Mononuclear cell (primary cell): ENCODE measurements at places on chromosomes 13 and 19. TPM values are rescaled to one million over a fixed set of nuclear protein-coding genes. Genes with fewer than 3 reads are reported as not detected.

UCHL3 gene
- 28.5 TPM for total RNA-seq

FXYD5 gene
- 179 TPM for total RNA-seq

DKKL1 gene
- total RNA-seq, result not detected

ANGPTL8 gene
- total RNA-seq, result not detected

UBL3 gene
- total RNA-seq, result 48.2 TPM

ZNF780A gene
- total RNA-seq, result 9.6 TPM

ZNF575 gene
- 0.31 TPM for total RNA-seq

CRX gene
- not detected for total RNA-seq

NXNL1 gene
- total RNA-seq, result not detected

TEX26 gene
- total RNA-seq, result not detected

ZMYM5 gene
- total RNA-seq, result 43.7 TPM

KIR2DL4 gene
- total RNA-seq, result 0.31 TPM

CEBPA gene
- 19.8 TPM for total RNA-seq

STARD13 gene
- 0.84 TPM for total RNA-seq

APC2 gene
- 0.10 TPM for total RNA-seq

GJA3 gene
- total RNA-seq, result under 0.01 TPM

SULT2A1 gene
- total RNA-seq, result not detected

RGS9BP gene
- 0.10 TPM for total RNA-seq

DMWD gene
- total RNA-seq, result 15.2 TPM

ZNF66 gene
- 5.6 TPM for total RNA-seq

TMPRSS9 gene
- total RNA-seq, result 0.10 TPM

CYP2A6 gene
- total RNA-seq, result not detected

ZNF534 gene
- 0.10 TPM for total RNA-seq

RNF225 gene
- 0.42 TPM for total RNA-seq

OR2Z1 gene
- total RNA-seq, result not detected

ACP7 gene
- not detected for total RNA-seq

MADCAM1 gene
- total RNA-seq, result not detected

ZNF615 gene
- total RNA-seq, result 16.1 TPM

TNNI3 gene
- not detected for total RNA-seq

RUBCNL gene
- total RNA-seq, result 12.6 TPM

FFAR1 gene
- total RNA-seq, result 1.9 TPM

NLRP11 gene
- total RNA-seq, result under 0.01 TPM

ZNF414 gene
- total RNA-seq, result 5.6 TPM

CD33 gene
- total RNA-seq, result 24.5 TPM

ZNF836 gene
- total RNA-seq, result 12.3 TPM

DHDH gene
- total RNA-seq, result 0.21 TPM

MEIOSIN gene
- total RNA-seq, result not detected

TEAD2 gene
- 0.10 TPM for total RNA-seq

RDH13 gene
- total RNA-seq, result 6.8 TPM

DACT3 gene
- 0.63 TPM for total RNA-seq
